Activated T-cell treated with anti-CD3 and anti-CD28 coated beads, Interleukin-2, amount 50 U/mL, for 4 hours (primary cell): ENCODE measurements at places on chromosomes 11 and 22. TPM values are rescaled to one million over a fixed set of nuclear protein-coding genes. Genes with fewer than 3 reads are reported as not detected.

Gene MFNG
- total RNA-seq: 184 TPM

Gene TCN1
- not detected for total RNA-seq

Gene GRAP2
- 40.4 TPM for total RNA-seq

Gene TSSK2
- total RNA-seq: not detected

Gene TTC36
- total RNA-seq: 1.1 TPM

Gene LIPT2
- total RNA-seq: 3.2 TPM

Gene SEPTIN5
- total RNA-seq: 0.38 TPM

Gene DSCAML1
- total RNA-seq: not detected

DNA sequence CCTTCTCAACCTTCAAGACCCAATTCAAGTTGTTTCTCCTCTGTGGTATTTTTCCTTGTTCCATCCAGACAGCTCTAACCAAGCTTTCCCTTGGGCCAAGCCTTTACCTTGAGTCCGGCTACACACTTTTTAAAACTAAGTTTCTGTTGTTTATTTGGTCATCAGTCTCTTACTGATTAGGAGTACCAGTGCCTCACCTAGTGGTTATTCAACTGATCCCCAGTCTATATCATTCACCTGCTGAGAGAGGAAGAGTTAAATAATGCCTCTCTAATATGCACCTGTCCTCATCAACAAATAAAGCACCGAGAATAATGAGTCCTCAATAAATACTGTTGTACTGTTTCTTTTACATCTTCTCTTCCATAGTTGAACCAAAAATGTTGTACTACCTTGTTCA is 160.8 kb downstream of the MSANTD4 start:
- DNase-seq: no peak

- DNase-seq: no peak
These were observed 12.2 kb upstream of the VPS37C start for GRCh38 chr11:61173456-61173855.

DNA sequence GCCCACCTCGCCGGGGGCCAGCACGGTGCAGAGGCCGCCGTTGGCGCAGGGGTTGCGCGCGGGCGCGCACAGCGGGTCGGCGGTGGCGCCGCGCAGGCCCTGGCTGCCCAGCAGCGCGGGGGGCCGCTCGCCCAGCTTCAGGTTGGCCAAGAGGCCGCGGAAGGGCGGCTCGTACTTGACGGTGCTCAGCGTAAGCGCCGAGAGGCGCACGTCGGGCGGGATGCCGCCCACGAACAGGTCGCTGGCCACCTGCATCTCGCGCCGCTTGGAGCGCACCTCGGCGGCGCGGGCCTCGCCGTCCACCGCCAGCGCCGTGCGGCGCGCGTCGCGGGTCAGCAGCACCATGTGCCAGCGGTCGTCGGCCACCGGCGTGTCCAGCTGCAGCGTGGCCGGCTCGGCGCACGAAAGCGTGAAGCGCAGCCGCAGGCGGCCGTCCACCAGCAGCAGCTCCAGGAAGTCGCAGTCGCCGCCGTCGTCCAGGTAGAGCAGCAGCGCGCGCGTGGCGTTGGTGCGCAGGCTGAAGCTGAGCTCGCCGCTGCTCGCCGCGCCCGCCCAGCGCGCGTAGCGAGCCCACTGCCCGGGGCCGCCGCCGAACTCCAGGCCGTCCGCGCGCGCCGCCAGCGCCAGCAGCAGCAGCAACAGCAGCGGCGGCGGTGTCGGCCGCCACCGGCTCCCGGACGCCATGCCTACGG is 9.8 kb downstream of the NRXN2 start:
- DNase-seq: no peak

GRCh38 chr11:75325713-75326438 is 25.6 kb downstream of the ARRB1 start:
- peak; percentile 25 for DNase-seq

DNA sequence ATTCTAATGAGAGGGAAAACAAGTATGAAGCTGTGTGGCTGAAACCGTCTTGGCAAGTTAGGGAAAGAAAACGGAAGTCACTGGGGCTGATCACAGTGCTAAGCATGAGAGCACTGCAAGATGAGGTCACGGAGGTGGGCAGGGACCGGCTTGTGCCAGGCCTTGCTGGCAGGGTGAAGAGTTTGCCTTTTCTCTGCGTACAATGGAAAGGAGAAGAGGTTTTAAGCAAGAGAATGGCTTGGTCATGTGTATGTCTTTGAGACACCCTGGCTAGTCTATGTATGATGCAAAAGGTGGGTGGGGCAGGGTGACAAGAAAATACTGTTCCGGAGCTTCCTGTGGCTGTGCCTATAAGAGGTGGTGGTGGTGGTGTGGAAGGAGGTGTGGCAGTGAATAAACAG is 567.9 kb downstream of the NTM start:
- DNase-seq: no peak

DNA sequence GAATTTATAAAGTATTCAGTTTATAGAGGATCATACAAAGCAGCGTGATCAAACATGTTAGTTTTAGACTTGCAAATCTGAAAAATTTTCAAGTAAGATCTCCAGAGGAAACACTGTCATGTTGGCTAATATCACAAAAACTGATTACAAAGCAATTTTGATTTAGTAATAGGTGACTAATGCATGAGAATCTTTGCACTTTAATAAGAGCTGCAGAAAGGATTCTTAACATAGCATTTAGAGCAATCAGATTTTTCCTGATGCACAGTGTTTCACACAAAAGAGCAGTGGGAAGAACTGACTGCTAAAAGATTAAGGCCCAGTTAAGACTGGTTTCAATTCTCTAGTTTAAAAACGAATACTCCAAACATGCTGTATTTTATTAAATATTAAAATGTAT is 321.2 kb downstream of the GUCY1A2 start:
- DNase-seq: no peak

- no peak for DNase-seq
These were observed 49.8 kb downstream of the BMAL1 start for GRCh38 chr11:13327421-13327820.

- DNase-seq: no peak
These were observed 185.3 kb downstream of the BRD1 start for GRCh38 chr22:49642331-49642730.

- DNase-seq: peak; percentile 26
These were observed 120.5 kb downstream of the CACNA1I start for GRCh38 chr22:39690881-39691605.

DNA sequence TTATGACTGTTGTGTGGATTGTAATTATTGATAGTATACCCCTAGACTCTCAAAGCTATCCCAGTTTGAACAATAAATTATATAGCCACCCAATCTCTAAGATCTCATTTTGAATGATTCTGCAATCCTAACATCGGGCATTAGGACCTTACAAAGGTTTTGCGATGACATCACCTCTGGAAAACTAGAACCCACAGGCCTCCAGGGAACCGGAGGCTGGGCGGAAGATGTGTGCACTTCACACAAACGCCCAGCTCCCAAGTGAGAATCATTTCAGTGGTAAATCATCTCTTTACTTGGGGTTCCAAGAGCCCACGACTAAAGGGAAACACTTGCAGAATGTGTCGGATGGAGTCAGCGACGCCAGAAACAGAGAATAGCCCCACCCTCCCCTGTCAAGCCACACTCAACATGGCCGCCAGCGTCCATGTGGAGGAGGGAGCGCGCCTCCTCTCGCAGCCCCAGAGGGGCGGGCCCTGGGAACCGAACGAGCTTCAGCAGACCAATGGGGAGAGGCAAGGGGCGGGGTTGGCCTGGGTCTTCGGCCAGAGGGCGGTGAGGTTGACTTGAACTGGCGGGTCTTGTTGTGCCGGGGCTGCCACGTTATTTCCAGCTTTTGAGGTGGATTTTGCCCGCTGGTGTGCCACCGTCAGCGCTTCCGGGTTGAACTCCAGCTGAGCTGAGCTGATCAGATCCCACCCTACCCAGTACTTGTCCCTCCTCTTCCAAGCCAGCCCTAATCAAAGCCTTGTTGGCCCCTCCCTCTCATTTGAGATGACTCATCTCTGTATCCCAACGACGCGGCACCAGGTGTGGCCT is 8.4 kb upstream of the MRPL48 start:
- DNase-seq: peak; percentile 96

- no peak for DNase-seq
These were observed 185.6 kb upstream of the ARHGAP42 start for GRCh38 chr11:100501450-100501849.

DNA sequence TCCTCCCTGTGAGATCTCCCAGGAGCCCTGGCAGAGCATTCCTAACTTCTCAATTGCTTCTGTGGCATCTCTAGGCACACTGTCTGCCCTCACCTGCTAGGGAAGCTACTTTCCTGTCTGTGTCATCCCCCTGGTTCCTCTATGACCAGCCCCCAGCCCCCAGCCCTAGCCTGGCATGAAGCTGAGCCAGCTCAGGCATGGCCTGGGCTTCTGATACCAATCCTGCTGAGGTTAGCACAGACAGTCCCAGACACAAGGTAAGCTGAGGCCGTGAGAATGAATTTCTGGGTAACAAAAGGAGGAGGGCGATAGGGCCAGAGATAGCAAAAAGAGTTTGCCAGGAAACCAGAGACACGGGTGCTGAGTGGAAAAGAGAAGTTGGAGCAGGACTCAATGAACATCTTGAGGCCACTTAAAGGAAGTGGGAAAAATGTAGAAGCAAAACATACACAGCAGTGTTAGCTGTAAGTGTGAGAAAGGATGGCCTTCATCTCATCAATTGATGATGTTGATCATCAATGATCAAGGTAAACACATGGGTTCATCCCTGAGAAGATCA is 87.6 kb upstream of the PICALM start:
- DNase-seq: no peak

DNA sequence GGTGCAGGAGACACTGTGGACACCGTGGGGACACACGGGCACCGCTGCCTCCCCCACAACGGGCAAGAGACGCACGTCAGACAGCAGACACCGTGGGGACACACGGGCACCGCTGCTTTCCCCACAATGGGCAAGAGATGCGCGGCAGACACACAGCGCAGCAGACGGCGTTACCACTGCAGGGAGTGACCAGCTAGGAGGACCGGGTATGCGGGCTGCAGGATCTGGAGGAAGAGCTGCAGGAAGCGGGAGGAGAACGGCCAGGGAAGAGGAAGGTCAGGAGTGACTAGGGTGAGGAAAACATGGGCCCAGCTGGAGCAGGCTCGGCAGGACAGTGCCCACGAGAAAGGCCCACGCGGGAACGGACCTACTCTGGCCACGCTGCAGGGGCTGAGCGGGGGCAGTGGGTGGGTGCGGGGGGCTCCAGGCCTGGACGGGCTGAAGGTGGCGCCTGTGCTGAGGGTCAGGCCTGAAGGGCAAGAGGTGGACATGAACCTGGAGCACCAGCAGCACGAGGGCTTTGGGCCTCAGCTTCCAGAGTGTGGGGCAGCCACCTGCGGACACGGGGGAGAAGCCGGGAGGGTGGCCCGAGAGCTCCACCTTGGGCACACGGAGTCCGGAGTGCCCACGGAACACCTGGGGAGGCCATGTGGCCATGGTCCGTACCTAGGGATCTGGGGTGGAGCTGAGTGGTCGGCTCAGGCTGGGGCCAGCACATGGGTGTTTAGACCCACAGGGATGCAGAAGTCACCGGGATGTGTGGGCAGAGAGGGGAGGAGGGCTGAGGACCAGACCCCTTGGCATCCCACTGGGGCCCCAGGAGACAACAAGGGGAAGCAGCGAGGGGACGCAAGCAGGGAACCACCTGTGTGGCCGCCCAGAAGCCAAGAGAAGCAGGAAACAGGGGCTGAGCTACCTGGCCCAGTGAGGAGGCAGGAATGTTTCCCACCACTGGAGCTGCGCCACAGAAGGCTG is 16.5 kb downstream of the TOLLIP start:
- no peak for DNase-seq

DNA sequence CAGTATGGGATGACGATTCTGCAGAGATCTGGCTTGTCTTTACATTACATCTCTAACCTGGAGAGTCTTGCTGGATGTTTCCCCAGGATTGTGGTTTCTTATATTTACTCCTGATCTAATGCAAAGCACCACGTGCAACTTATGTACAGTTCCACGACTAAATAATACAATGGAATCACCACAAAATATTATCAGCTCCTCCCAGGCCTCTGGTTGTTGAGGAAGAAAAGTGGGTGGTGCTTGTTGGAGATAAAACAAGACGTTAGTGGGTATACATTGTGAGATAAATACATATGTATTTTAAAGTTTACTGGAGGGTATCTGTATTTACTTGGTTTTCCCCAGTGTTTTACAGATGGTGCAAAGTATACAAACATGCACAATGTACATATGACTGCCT is 569.7 kb downstream of the NTM start:
- no peak for DNase-seq

- no peak for DNase-seq
These were observed 5.8 kb downstream of the PITPNB start for GRCh38 chr22:27913162-27913741.

DNA sequence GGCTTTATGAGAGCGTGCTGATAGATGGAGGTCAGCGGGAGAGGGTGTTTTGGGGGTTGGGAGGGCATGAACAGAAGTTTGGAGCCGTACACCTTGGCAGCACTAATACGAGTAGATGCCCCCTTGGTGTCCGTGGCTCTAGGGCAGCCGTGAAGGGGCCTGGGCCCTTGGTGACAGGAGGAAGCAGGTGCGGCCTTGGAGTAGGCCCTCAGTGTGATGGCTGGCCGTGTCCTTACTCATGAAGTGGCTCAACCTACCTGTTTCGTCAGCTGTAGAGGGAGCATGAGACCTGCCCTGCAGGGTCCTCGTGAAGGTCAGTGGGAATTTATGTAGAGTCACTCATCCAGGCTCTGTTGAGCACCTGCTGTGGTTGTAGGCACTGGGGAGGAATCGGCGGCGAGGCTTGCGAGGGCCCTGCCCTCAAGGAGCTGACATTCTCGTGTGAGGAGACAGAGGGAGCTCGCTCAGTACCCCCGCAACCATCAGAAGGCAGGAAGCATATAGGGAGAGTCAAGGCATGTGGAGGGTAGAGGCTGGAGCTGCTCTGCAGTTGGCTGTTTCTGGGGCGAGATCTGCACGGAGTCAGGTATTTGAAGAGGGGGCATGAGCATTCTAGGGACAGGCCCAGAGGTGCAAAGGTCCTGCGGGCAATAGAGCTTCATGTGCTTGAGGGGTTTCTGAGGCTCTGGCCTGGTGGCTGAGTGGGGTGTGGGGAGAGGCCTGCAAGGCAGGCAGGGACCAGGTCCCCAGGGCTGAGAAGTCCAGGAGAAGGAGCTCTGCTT is 39.6 kb downstream of the TBC1D22A start:
- no peak for DNase-seq

DNA sequence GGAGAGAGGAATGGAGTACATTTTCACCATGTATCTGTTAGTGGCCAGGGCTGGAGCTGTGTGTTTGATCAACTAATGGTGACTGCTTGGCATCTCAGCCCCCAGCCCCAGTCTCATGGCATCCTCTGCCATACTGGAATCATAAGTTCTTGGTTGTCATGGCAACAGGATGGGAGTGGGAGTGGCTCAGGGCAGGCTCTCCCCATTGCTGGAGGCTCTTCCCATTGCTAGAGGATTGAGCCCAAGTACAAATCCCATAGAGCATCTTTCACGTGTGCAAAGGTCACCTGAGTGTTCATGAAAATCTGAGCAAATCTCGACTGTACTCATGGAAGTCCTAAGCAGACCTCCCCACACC is 14.9 kb downstream of the DNAJB13 start:
- DNase-seq: no peak

DNA sequence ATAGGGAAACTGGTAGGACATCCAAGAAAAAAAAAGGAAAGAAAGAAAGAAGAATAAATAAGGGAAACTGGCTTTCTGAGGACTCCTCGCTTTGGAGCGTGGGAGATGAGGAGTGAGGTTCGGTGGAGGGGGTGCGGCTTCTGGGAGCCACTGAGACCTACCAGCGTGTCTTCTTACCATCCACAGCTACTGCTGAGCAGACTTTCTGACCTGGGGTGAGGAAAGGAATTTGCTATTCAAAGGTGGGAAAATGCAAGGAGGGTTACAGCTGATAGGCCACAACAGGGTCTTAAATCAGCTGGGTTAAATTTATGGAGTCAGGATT is 488 bp upstream of the SELENOM start:
- DNase-seq: no peak

- peak; percentile 37 for DNase-seq
These were observed 55.3 kb upstream of the FBXO3 start for GRCh38 chr11:33829430-33830141.
